Thyroid gland (tissue), 4 donors: ENCODE measurements at places on chromosomes 1 and 21. TPM values are rescaled to one million over a fixed set of nuclear protein-coding genes. Genes with fewer than 3 reads are reported as not detected.
A peak's percentile ranks its signal among the peaks of the same experiment; 100 is the strongest.

The SLC30A2 gene
- total RNA-seq: 55.9 TPM

DNA sequence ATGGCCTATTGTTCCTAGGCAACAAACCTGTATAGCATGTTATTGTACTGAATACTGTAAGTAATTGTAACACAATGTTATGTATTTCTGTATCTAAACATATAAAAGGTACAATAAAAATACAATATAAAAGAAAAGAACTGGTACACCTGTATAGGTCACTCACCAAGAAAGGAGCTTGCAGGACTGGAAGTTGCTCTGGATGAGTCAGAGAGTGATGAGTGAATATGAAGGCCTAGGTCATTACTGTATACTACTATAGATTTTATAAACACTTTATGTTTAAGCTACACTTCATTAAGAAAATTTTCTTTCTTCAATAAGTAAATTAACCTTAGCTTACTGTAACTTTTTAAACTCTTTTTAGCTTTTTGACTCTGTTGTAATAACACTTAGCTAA lies 559.9 kb downstream of the PLPP3 start:
- no peak for DNase-seq

DNA sequence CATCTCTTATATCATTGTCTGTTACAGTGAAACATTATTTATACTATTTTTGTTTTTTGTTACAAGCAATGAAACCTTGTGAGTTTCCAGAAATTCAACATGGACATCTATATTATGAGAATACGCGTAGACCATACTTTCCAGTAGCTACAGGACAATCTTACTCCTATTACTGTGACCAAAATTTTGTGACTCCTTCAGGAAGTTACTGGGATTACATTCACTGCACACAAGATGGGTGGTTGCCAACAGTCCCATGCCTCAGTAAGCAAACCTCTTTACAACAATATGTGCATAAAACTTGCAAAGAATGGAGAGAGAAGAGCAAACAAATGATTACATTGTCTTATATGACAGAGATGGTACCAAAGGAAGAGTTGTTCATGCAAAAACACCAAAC lies 22.4 kb downstream of the CFHR4 start:
- no peak for DNase-seq

The MPZ gene
- 1.1 TPM for total RNA-seq

DNA sequence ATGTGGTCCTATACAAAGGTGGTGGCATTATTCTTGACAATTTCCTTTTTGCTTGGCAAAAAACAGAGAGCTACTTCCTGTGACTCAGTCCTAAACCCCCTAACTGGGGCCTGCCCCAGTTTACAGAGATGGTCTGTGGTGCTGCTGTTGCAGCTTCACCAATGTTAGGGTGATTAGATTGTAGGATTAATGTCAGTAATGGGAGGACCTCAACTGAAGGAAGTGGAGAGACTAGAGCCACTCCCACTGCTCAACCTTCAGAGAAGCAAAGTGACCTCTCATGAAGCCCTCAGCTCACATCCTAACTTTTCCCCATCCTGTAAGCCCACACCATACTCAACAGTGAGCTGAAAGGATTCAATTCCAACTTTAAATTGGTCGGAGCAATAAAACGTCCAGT lies 3.6 kb downstream of the S100A6 start:
- DNase-seq: no peak

DNA sequence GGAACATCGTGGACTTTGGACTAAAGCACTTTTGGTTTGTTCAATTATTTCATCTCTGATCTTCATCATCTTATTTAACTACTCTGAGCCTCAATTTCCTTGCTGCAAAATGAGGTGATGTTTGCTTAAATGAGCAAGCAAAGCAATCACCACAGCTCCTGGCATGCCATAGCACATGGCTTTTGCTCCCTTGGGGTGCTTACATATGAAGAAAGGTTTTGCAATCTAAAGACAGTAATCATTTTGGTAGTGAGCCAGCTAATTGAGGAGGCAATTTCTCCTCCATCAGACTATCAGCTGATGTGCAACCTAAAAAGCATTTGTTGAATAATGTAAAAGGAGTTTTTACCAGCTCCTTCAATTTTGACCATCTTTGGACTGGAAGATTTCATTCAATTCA lies 68.8 kb upstream of the KCNJ15 start:
- no peak for DNase-seq

DNA sequence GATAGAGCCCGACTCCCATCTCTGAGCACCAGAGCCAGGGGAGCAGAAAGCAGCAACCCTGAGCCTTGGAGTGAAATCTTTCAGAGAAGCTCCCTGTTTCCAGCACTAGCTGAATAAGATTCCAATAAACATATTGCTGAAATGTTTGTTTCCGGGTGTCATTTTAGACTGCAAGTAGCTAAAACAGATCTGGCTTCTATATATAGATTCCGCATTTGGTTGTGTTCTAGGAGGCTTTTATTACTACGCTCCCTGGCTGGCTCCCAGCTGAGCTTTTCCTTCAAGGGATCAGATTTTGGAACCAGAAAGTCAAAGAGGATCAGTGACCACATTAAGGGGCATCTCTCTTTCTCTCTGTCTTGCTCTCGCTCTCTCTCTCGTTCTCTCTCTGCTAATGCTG lies 88.2 kb downstream of the PAPPA2 start:
- no peak for DNase-seq

DNA sequence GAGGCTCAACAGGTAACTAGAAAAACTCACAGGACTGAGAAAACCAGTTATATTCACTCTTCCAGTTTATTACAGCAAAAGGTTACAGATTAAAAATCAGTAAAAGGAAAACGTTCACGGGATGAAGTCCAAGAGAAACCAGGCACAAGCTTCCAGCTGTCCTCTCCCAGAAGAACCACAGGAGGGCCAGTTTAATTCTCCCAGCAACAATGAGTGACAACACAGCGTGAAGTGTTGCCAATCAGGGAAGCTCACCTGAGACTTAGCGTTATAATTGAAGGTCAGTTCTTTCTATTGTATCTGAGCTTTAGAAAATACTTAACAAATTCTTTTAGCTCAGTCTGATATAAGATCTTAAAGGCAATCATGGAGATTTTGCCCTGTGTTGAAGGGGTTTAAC lies 65.2 kb upstream of the TNR start:
- no peak for DNase-seq

GRCh38 chr21:31008355-31008754 lies 29.9 kb downstream of the KRTAP19-8 start:
- DNase-seq: no peak

- DNase-seq: no peak
These were observed 28.1 kb downstream of the KCNA10 start for GRCh38 chr1:110490791-110491451.

- peak; percentile 64 for DNase-seq
These were observed at the start of gene NID1 for GRCh38 chr1:236064674-236065508. NID1 (minus strand) TSS chr1:236065090; CDS start chr1:236065079, 11 bp downstream.

The CDK18 gene
- total RNA-seq: 13.6 TPM

The MYBPH gene
- 0.11 TPM for total RNA-seq

DNA sequence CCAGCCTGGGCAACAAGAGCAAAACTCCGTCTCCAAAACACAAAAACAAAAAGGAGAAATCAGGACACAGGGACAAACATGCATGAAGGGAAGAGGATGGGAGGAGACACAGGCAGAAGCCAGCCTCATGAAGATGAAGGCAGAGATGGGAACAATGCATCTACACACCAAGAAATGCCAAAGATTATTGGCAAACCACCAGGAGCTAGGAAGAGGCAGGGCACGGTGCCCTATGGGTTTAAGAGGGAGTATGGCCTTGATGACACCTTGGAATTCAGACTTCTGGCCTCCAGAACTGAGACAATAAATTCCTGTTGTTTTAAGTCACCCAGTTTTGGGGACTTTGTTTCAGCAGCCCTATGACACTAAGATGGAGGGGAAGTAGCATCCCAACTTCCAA lies 5.2 kb downstream of the TMPRSS3 start:
- no peak for DNase-seq

DNA sequence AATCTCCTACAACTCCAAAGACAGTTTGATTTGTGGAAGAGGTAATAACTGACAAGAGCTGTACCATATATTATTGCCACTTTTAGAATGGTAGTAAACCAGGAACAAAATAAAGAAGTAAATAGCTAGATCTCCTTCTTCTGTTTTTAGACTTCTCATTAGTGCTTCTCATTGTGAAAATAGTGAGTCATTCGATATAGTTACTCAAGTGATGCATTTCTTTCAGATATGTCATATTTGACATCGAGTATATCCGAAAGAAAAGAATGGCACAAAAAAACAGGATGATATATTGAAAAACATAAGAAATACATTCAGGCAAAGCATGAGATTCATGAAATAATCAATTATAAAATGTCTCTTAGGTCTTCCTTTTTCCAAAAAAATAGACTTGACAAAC lies 1346.1 kb downstream of the BRINP3 start:
- DNase-seq: no peak

DNA sequence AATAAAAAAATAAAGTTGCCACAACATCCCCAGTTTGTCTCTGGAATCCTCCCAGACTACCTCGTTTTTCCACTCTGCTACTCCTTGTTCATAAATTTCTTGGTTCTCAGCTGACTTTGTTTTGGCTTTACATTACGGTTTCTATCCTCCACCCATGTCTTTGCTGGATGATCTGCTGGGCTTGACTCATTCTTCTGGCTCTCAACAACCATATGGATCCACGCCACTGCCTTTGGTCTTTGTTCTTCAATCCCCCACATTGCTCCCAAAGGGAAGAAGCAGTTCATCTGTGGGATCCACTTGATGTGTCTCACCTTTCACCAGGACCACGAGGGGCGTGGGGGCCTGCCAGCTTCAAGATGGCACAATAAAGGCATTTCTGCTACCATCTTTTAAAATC lies 67.1 kb upstream of the NBL1 start:
- DNase-seq: no peak

The APOBEC4 gene
- not detected for total RNA-seq

DNA sequence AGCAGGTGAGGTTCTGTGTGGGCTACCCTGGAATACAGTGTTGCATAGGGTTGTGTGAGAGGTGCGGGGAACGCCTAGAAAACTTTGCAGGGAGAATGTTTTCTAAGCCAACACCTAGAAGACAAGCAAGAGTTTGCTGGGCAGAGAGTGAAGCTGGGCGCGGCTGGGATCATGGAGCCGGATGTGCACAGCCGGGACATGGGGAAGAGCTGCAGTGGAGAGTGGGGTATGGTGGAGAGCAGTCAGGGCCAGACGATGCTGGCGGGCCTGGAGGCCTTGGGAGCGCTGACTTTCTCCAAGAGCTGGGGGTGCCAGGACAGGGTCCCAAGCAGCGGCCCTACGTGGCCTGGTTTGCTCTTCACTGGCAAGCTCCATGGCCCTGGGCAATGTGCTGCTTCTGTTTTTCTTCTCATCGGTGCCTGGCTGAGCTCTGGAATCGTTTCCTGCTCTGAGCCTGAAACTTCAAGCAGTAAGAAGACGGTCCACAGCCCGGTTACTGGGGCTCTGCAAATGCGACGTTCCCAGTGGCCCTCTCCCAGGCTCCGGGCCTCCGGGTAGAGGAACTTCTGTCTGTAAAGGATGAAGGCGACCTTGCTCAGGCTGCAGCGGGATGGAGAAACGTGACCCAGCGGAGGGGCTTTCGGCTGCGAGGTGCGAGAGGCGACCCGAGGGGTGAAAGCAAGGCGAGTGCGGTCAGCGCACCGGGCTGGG lies 51.9 kb upstream of the CD34 start:
- peak; percentile 30 for DNase-seq

The DPYD gene
- total RNA-seq: 42.1 TPM

- DNase-seq: no peak
These were observed 27.2 kb downstream of the CHD5 start for GRCh38 chr1:6152882-6153281.

DNA sequence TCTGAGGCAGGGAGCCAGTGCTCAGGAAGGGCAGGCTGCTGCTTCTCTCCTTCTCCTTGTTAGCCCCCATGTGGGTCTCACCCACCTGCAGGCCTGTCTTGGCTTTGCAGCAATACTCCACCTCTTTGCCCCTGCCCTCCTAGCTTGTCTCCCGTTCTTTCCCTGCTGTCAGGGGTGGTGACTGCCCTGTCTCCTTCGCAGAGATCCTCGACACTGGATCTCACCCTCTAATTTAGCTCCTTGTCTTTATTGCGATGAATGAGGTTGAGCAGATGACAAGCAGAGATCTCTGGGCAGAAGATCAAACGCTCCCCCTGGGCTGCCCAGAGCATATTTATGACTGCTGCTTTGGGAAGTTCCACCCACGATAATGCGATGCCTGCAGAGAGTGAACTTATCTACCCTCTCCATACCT lies 199.2 kb downstream of the ROR1 start:
- DNase-seq: no peak

The CFHR1 gene
- not detected for total RNA-seq

- DNase-seq: no peak
These were observed 40.0 kb upstream of the DHCR24 start for GRCh38 chr1:54926970-54927369.
